ENCODE measurements at places on chromosomes 4 and X. TPM values are rescaled to one million over a fixed set of nuclear protein-coding genes. Genes with fewer than 3 reads are reported as not detected.

Gene HSFX4
- not detected for total RNA-seq

Gene TCEAL7
- not detected for total RNA-seq

Gene NUP62CL
- total RNA-seq, result 4.6 TPM

Gene TRIM61
- total RNA-seq, result not detected

Gene SPARCL1
- not detected for total RNA-seq

Gene ARHGAP36
- total RNA-seq, result not detected

Gene REELD1
- not detected for total RNA-seq

Gene ARSD
- total RNA-seq, result 24.9 TPM

DNA sequence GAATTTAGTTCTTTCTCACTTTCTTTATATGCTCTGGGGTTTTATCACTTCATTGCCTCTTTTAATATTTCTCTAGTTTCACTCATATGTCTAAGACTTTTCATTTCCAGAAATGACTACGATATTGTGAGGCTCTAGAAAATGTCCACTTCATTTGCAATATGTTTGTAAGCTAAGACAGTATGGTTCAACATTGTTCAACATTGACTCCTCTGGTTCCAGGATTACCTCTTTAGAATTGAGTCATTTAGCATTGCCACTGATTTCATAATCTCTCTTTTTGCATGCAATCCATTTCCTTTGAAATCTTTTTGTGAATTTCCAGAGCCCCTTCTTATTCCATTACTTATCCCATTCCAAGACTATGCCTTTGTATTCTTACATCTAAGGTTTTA, 32.3 kb downstream of the BBS12 start:
- DNase-seq, result no peak

DNA sequence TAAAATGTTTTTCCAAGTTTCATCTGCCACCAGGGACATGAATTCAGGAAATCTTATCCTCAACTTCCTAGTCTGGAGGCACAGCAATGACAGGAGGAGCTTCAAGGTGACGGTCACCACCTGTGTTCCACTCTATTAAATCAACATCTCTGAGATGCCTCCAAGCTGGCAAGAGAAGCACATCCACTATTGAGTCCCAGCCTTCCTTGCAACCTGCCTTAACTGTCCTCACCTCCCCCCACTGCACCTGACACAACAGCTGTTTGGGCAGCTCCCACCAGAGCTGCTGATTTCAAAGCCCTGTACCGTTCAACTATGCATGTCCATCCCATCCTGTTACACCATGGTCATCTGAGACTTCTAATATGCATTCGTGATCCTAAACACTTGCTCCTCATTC, 123.4 kb downstream of the COL25A1 start:
- DNase-seq, result no peak

- DNase-seq, result no peak
These were observed 230.5 kb downstream of the IDS start for GRCh38 chrX:149274516-149275105.

DNA sequence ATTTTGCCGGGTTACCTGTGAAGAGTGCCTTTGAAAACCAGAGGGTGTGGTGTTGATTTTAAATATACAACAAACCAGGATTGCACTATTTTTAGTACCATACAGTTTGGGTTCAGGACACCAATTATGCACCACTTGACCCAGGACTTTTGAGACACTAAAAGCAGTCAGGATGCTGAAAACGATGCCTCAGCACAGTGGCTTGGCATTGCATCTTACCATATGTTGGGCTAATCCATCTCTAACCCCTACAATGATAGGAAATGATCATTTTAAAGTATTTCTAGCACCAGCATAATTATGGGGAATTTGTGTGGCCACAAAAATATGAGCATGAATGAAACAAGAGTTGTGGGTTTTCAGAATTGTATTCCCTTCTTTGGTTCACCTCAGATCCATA, 4.1 kb downstream of the IBSP start:
- DNase-seq, result no peak

DNA sequence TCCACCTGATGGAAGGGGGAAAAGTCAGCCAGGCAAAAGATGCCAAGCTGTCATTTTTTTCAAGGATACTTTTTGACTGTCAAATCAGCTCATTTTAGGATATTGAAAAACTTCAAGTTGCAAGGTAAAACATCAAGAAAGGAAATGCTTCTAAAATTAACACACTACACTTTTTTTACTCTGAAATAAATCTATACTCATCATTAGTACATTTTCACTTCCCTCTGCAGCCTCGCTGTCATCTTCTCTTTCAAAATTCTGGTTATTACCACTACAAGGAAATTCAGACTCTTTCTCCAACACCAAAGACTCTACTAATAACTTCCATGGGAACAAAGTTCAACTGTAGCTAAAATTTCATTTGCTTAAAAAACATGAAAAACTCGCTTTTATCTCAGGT, 41.6 kb downstream of the APBB2 start:
- no peak for DNase-seq

- no peak for DNase-seq
These were observed 244.4 kb downstream of the SPOCK3 start for GRCh38 chr4:166989886-166990285.

- no peak for DNase-seq
These were observed 13.8 kb upstream of the UVSSA start for GRCh38 chr4:1333256-1333655.

GRCh38 chr4:125594056-125594602, 279.4 kb downstream of the FAT4 start:
- peak; percentile 70 for DNase-seq

DNA sequence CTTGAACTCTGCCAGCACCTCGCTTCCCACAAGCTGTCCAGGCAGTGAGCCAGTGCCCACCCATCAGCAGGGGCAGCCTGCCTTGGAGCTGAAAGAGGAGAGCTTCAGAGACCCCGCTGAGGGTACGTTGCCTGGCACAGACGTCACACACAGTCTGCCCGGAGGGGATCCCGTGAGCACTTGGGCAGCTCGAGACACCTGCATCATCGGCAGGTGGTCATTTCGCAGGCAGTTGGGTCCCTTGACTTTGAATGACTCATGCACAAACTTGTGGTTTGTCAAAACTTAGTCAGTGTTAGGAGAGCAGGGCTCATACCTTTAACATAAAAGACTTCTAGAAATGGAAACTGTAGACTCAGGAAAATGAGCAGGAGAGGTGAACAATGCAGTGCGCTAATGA, 9.9 kb downstream of the TACC3 start:
- DNase-seq, result no peak

DNA sequence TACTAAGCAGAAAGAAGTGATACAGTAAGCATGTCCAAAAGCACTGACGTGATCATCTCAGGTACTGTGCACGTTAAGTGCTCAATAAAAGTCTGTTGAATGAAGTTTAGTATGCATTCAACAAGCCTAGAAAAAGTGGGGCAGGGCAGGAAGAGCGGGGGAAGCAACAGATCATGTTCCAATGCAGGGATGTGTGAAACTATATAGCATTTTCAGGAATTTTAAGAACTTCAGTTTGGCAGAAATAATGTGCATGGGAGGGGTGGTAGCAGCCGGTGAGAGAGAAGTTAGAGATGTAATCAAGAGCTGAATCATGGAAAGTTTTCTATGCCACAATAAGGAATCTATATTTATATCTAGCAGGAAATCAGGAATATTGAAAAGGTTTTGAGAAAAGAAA, 19.2 kb upstream of the CCNA2 start:
- no peak for DNase-seq

DNA sequence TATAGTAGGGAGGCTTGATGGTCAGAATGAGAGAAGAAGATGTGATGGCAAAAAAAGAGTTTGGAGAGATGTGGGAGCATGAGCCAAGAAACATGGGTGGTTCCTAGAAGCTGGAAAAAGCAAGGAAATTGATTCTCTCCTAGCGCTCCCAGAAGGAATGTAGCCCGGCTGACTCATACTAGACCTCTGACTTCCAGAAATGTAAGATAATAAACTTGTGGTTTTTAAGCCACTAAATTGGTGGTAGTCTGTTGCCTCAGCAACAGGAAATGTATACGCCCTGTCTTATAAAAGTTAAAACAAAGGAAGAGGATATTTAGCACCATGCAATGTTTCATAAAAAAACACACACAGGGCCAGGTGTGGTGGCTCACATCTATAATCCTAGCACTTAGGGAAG, 182.7 kb upstream of the PCDH7 start:
- DNase-seq, result no peak

DNA sequence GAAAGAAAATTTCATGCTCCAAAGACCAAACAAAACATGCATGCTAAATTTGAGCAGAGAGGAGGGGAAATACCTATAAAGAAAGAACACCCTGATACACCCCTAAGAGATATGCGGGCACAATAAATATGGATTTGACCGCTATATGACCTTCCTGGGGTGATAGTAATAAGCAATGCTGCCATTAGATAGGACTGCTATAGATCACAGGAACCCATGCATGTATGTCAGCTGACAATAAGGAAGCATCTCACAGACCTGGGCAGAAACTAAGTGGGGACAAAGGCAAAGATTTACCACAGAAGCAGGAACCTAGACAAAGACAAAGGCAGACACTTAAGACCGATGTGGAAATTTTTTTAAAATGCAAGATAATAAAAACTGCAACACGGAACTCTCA, 21.3 kb downstream of the ZNF721 start:
- DNase-seq, result no peak

- DNase-seq, result no peak
These were observed 100.2 kb upstream of the TMEM164 start for GRCh38 chrX:109902665-109903064.

DNA sequence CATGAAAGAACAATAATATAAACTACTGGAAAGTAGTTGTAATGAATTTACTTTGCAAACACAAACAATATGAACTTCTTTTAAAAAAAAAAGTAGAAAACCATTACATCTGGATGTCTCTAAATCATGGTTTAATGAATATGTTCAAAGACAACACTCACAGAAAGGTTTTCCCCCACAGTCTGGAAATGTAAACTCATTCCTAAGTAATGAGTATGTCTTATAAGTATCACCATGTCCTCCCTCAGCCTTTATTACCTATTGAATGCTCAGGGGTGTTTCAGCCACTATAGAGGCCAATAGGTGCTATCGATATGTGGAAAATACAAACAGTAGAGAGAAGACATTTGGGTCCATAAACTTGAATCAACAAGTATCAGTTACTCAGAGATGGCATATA, 186.7 kb downstream of the PALLD start:
- DNase-seq, result no peak

DNA sequence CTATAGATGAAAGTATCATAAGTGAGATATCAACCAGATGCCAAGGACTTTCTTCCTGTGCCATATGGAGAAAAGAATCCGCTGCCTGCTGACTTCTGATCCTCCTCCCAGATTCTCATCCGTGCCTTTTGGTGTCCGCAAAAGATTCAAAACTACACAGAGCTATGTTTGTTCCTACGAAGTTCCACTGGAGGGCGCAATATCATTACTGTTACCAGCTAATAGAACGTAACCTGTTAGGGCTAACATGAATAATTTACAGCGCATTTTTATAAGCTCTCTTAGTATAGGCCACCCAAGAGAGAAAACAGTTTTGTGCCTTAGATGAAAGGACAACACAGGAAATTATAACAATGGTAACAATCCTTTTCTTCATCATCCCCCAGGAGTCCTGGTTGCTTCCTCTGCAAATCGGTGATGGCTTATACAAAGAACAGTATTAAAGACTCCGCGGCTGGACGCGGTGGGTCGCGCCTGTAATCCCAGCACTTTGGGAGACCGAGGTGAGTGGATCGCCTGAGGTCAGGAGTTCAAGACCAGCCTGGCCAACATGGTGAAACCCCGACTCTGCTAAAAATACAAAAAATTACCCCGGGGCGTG, 22.8 kb upstream of the CENPVL3 start:
- peak; percentile 68 for DNase-seq

GRCh38 chrX:120672389-120672788, 42.5 kb upstream of the C1GALT1C1 start:
- DNase-seq, result no peak

- DNase-seq, result peak; percentile 4
These were observed 25.0 kb downstream of the GPR174 start for GRCh38 chrX:79169484-79169883.
